Natural killer cell (primary cell): ENCODE measurements at places on chromosomes 7 and 10.

DNA sequence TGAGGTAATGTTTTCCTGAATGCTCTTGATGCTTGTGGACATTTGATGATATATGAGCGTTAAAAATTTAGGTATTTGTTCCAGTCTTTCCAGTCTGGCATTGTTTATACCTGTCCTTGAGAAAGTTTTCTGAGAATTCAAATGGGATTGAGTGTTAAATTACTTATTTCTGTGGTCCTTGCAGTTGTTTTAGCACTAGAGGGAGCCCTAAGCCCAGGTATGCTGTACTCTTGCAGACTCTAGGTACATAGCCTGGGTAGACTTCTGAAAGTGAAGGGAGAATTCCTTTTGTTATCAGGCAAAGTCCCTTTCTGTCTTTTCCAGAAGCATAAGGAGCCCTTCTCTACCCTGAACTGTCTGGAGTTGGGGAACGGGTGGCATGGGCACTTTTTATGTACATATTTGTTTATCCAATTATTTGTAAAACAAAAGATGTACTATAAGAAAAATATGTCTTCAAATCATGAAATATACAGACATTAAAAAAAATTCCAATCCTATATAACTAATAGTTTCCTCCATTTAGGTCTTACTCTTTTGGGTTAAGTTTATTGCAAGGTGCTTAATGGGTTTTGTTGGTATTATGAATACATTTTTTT, 262.1 kb downstream of the ATRNL1 start:
- H3K4me1 ChIP-seq = no peaks in the 10 kb centered on the region
- H3K27me3 ChIP-seq = no peaks in the 10 kb centered on the region
- H3K27ac ChIP-seq = no peak overlapping the region
- no peaks in the 10 kb centered on the region for H3K36me3 ChIP-seq
- no peak overlapping the region for H3K4me3 ChIP-seq

GRCh38 chr10:30553018-30553625, 76.4 kb downstream of the LYZL2 start:
- H3K27me3 ChIP-seq = no peaks in the 10 kb centered on the region
- no peak for DNase-seq
- H3K27ac ChIP-seq = no peak overlapping the region
- H3K4me1 ChIP-seq = peaks cover 7% of the 10 kb centered on the region
- H3K4me3 ChIP-seq = no peak overlapping the region

GRCh38 chr10:58384544-58384998, 639 bp upstream of the TFAM start:
- H3K4me3 ChIP-seq = peak overlapping the region; percentile 96
- H3K27ac ChIP-seq = peak overlapping the region; percentile 84
- peaks cover 15% of the 10 kb centered on the region for H3K4me1 ChIP-seq
- H3K36me3 ChIP-seq = peaks cover 16% of the 10 kb centered on the region

GRCh38 chr7:128910569-128910945, at the start of gene KCP:
TSS of gene KCP (minus strand) at chr7:128910709. CDS start at chr7:128910676, 33 bp downstream.
- peaks cover 14% of the 10 kb centered on the region for H3K4me1 ChIP-seq
- no peak for DNase-seq
- H3K27me3 ChIP-seq = peaks cover 14% of the 10 kb centered on the region
- no peak within 1 kb of the TSS for H3K4me3 ChIP-seq
- H3K27ac ChIP-seq = no peak within 1 kb of the TSS

DNA sequence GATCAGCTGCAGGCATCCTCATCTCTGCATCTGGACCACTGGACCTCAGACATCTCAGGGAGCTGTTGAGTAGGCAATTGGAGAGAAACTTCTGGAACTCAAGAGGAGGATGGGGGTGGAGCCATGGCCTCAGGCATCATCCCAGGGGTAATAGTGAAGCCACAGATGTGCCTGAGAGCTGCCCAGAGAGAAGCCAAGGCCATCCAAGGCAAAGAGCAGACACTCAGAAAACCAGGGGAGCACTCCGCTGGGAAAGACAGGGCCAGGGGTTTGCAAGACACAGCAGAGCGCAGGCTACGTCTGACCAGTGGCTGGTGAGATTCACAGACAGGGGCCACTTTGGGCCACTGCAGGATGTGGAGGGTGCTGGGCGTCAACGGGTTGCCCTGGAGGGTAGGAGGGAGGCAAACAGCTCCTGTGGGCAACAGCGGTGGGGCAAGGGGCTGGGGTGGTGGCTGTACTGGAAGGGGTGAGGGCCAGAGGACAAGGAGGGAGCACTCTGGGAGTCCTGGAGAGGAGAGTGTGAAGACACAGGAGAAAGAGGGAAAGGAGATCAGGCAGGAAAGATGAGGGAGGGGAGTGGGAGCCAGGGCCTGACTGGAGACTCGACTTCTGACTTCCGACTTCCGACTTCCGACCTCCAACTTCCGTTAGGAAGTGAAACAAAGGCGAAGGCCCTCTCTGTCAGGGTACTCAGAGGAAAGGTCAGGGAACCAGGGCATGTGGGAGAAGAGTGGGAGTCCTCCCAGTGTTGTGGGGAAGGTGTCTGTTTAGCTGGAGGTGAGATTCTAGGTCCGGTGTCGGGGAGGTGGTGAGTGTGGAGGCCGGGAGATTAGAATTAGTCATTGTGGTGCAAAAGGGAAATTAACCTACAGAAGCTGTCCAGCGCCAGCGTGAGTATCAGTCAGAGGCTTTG, 69.7 kb upstream of the ANTXRL start:
- no peaks in the 10 kb centered on the region for H3K36me3 ChIP-seq
- H3K27ac ChIP-seq = no peak overlapping the region
- no peaks in the 10 kb centered on the region for H3K4me1 ChIP-seq
- H3K27me3 ChIP-seq = no peaks in the 10 kb centered on the region
- H3K4me3 ChIP-seq = no peak overlapping the region
